ENCODE measurements at places on chromosomes 5 and 9.

DNA sequence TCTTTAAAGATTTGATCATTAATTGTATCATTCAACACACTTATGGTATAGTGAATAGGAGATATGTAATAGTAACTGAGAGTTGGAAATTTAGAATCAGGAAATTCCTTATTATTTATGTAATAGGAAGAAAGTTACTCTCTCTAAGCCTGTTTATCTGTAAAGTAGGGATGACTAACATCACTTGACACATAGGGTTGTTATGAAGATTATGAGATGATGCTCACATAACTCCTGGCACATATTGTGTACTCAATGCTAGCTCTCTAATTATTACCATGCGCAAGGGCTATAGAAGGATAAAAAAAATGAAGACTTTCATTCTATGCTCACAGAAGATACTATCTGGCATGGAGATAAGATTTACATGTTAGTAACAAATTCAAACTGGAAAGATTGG, 149.9 kb downstream of the ISOC1 start:
- no peak for DNase-seq

DNA sequence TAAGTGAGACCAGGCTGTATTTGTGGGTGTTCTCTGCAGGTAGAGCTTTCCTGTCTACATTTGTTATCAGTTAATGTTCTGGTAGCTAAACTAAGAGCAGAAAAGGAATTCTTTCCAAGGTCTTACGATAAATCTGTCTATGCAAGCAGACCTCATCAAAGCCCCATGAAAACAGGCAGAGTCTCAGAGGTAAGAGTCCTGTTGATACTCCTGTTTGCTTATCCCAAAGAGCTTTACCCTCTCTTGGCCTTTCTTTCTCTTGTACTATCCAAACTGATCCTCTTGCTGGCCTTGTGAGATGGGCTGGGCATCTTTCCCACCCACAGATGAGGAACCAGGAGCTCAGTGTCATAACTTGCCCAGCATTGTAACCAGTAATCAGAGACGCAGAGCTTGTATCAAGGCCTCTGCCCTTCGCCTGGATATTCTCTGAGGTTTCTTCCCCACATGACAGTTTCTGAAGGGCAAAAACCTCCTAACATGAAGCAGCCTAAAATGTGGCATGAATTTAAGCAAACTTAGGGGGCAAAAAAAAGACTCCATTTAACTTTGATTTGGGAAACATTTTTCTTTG, 33.5 kb downstream of the PRKACG start:
- DNase-seq, result no peak

DNA sequence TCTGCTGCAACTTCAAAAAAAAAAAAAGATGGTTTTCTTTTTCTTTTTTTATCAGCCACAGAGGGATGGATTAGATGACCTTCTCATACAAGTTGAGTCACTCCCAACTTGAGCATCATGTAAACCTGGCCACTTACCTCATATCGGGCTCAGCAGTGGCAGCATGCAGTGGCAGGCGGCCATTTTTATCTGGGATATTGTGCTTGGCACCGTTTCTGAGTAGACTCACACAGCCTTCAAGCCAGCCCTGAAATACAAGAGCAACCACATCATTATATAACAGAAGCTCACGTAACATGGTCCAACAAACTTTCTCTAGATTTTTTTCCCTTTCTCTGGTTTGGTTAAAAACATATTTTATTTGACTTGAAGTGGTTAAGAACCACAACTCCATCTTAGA, 62.6 kb downstream of the ANKRD55 start:
- no peak for DNase-seq

GRCh38 chr9:20002011-20002410, 213.2 kb upstream of the SLC24A2 start:
- no peak for DNase-seq

- no peak for DNase-seq
Observed at GRCh38 chr9:34250721-34251120, 71.9 kb downstream of the UBAP1 start.

DNA sequence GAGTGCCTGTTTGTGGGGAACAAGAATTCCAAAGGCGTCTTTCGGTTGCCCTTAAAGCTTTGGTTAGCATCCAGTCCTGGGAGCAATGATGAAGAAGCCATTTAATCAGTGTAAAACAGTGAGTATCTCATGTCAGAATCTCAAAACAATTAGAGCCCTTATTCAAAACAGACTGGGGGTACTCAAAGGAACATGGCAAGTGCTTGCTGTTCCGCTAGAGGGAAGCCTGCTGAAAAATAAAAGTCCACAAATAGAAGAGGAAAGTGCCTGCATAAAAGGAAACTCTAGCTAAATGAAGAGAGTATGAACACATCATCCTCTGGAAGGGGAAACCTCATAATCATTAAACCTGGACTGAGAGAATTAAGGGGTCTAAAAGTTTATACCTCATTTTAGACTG, 26.4 kb downstream of the FBXL7 start:
- DNase-seq, result no peak

DNA sequence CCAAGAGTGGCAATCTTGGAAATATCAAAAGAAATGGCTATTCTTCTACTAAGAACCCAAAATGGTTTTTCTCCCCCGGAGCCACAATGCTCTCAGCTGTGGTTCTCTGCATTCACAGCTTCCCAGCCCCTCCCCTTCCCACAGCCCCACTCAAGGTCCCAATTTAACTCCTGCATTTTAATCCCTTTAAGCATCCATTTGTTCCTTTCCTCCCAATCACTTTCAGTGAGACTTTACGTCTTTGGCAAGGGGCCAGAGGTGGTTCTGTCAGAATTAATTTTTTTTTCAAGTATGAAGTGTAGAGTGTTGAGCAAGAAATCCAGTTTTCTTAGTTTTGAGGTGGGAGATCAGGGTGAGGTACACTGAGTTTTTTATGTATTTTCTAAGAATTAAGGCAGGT, 256.9 kb downstream of the GLIS3 start:
- no peak for DNase-seq

DNA sequence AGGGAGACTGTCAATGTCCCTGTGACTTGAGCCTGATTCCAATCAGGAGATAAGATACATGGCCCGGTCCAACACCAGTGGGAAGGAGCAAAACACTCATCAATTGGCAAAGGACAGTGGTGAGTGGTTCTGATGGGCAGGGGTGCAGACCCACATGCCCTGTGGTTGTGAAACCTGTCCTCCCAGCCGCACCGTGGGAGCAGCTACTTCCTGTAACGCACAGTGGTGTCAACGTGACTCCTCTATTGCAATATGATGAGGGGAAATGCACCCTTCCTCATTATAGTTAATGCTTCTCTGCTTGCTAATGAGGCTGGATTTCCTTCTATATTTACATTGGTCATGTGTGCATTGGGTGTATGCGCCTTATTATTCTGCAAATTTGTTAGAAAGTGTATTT, 223.0 kb downstream of the IRX1 start:
- DNase-seq, result no peak

- DNase-seq, result no peak
Observed at GRCh38 chr5:77900691-77901090, 124.6 kb upstream of the TBCA start.

DNA sequence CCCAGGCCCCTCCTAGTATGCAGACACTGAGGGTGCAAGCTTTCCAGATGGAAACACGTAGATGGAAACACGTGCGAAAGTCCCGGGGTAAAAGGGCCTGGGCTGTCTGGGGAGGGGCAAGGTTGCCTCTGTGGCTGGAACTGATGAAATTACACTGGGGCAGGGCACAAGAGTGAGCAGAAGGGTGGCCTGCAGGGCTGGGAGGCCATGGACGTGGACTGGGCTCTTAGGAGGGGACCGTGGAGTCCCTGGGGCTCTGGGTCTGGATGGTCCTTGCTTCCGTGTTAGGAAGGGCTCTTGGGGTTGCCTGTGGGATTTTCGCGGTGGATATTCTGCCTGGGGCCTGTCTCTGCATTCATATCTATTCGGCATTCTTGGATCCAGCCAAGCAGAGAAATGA, 63.3 kb downstream of the IRX1 start:
- no peak for DNase-seq

GRCh38 chr9:129397335-129397734, 219.3 kb upstream of the IER5L start:
- DNase-seq, result no peak

DNA sequence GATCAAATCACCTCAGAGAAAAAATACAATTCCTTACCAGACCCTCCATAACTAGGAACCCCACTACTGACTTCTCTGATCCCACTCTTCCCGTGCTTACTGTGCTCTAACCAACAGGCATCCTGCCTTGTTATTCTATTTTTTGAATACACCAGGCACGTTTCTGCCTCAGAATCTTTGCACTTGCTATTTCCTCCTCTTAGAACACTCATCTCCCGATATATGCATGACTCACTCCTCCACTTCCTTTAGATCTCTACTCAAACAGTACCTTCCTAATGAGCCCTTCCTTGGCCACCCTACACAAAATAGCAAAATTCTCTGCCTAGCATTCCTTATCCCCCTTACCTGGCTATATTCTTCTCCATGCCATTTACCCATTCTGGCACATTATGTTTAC, 43.9 kb downstream of the MAPKAP1 start:
- peak; percentile 44 for DNase-seq

- no peak for DNase-seq
Observed at GRCh38 chr5:150575745-150576448, 64.6 kb upstream of the SYNPO start.

- DNase-seq, result no peak
Observed at GRCh38 chr5:129125819-129126218, 31.3 kb downstream of the ISOC1 start.

DNA sequence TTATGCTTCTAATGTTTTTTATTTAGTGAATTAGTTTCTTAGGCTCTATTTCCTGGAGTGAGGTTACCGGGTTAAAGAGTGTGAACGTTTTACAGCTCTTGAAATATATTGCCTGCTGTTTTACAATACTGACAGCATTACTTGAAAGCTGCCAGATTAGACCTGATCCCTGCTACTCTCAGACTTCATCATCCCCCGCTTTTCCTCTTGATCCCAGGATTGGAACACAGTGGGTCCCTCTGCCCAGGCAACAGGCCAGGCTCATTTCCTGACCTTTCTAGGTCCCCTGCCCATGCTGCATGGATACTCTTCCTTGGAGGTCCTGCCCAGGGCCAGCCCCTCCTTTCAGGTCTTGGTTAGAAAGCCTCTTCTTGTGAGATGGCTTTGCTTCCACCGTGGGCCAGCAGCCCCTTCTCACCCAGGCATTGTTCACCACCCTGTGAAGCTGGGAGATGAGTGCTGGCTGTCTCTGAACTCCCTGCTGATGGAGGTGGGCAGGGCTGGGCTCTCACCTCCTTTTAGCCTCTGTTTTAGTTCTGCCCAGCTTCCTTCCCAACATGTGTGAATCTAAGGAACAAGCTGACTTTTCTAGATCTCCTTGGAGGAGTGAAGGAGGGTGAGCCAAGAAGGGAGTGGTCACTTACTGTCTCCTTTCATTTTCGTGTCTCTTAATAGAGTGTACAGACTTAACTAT, 15.5 kb upstream of the FAM120AOS start:
- DNase-seq, result no peak

GRCh38 chr5:83035373-83036100, 41.7 kb downstream of the TMEM167A start:
- DNase-seq, result no peak

DNA sequence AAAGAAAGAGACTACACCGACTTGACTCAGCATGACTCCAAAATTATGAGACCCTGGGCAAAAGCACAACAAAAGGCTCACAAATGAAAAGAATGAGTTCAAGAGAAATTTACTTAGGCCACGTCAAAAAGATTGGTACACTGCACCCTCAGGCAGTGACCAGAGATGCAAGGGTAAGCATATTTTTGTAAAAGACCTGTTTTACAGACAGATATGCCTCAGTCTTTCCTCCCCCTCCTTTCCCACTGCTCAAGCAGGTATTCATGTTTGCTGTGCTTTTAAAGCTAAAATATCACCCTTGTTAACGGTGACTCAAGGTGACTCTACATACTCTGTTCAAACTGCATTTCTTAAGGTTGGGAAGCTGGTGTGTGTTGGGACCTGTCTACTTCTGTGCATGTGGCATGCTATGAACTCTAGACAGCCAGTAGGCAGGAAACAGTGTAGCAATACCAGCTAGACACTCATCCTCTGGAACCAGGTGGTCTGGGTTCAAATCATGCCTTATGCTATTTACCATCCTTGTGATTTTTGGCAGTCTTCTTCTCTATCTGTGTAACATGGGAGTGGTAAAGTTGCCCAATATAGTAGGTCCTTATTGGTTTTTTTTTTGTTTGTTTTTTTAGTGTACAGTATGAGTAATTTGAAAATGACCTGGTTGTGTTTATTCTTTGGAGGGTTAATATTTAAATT, 98.7 kb downstream of the TLE4 start:
- no peak for DNase-seq

- DNase-seq, result no peak
Observed at GRCh38 chr5:142181096-142181495, 72.5 kb downstream of the NDFIP1 start.

DNA sequence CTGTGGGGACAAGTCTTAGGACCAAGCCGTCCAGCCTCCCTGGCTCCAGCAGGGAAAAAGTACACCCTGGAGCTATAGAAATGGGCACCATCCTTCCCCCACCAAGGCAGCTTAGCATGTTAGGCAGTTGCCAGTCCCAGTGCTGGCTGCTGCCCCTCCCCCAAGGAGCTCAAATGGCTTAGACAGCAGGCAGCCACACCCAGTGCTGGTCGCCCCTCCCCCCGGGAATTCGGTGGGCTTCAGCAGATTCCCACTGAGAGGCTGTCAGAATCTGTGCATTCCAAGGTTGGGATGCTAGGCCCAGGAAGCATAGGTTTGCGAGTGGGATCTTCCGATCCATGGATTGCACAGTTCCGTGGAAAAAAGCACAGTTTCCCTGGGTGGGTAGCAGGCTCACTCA, 105.2 kb upstream of the ITGA1 start:
- DNase-seq, result no peak

GRCh38 chr9:110919609-110920008, 118.7 kb downstream of the LPAR1 start:
- DNase-seq, result no peak

- DNase-seq, result no peak
Observed at GRCh38 chr9:112542593-112543292, 56.1 kb downstream of the KIAA1958 start.

DNA sequence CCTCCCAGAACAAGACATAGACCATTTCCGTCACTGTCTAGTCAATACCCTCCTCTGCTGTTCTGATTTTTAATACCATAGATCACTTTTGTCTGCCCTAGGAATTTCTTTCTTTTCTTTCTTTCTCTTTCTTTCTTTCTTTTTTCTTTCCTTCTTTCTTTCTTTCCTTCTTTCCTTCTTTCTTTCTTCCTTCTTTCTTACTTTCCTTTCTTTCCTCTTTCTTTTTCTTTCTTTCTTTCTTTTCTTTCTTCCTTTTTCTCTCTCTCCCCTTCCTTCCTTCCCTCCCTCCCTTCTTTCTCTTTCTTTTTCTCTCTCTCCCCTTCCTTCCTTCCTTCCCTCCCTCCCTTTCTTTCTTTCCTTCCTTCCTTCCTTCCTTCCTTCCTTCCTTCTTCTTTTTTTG, 49.0 kb upstream of the RAPGEF1 start:
- no peak for DNase-seq

- no peak for DNase-seq
Observed at GRCh38 chr5:100542086-100542485, 6.9 kb downstream of the FAM174A start.

GRCh38 chr5:16508730-16509531, 43.3 kb upstream of the ZNF622 start:
- DNase-seq, result no peak

GRCh38 chr5:90390928-90391327, 18.6 kb downstream of the CETN3 start:
- no peak for DNase-seq

- DNase-seq, result no peak
Observed at GRCh38 chr5:67425514-67425913, 228.9 kb upstream of the CD180 start.
